ENCODE measurements at places on chromosomes 5 and 9.

DNA sequence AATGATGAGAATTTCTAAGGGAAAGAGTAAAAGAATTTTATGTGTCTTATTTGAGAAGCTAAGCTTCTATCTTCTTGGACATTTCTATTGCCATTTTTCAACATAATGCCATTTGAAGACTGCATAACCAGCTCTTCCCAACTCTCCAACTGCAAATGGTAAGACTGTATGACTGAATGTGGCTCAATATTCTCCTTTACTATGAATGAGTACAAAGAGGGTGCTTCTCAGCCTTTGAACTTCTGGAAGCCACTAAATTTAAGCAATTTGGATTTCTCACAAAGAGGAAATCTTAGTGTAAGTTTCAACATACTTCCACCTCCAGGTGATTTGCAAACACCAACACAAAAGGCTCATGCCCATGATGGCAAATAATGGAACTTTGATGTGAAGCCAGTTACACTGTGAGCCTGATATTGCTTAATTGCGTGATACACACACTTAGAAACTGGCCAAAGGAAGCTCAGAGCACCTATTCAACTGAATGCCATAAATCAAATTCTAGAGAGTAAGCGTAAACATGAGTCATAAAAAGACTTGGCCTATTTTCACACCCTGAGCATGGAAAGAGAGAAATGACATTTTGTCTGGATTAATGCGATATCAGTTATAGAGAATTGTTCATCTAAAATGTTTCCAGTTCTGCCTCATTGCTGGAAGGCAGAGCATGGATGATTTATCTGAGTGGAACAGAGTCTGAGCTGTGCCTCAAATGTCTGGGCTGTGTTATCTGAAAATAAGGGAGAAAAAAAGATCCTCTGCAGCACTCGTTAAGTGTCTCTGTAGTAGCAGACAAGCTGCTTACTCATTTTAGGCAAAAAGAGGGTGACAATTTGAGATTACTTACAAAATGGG lies 145.3 kb downstream of the PLK2 start:
- no peak for DNase-seq

DNA sequence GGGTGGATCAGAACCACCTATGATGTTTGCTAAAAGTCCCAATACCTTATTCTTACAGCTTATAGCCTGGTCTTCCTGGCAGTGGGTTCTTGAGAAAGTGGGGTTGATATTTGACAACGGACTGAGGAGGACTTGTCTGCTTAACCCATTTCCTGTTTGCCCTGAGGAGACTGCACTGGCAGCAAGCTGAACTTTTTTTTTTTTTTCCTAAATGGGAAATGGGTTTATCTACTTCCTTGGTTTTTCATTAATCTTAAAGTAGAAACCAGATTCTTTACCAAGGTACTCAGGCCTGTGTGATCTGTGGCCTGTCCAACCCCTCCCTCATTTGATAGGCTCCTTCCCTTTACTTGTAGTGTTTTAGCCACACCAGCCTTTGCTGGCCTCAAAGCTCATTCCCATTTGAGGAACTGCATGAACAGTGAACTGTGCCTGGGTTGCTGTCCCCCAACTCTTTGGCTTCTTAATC lies 47.1 kb downstream of the C9orf57 start:
- DNase-seq = no peak

DNA sequence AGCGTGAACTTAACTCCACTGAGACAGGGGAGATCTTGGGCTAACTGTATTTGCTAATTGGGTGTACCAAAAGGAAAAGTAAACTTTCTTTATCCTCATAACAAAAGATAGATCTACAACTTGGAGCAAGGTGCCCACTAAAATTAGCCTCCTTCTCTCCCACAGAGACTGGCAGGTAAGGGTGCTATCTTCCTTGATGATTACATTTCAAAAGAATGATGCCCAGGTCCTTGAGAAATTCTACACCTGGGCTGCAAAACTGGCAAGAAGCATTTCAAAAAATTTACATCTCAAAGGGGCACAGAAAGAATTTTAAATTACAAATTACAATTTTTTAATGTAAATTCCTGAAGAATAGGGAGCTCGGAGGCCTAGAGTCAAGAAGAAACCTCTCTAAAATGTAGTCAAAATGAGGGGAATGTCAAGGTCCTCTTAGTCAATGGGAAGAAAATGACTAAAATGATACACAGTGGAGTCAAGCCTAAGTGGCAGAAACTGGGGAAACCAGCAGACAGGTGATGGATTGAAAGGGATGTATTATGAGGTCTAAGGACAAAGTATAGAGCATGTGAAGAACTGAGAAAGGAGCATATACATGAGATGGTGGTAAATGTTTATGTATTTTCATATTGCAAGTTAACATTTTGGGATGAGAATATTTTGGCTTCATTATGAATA lies 348.3 kb upstream of the TUSC1 start:
- no peak for DNase-seq

DNA sequence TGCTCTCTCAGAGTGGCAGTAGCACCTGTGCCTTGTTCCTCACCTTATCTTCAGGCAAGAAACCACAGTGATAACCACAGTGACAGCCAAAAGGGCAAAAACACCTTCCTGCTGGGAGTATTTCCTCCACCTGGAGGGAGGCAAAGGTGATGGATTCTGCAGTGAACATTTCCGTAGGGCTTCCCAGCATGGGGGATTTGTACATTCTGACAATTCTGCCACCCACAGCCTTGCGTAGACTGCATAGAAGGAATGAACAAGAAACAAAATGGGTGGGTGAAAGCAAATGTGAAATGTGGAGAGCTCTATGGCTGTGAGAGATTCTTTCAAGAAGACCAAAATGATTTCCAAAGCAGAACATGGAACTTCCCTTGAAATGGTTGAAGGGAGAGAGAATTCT lies 111.4 kb downstream of the ZNF462 start:
- no peak for DNase-seq

DNA sequence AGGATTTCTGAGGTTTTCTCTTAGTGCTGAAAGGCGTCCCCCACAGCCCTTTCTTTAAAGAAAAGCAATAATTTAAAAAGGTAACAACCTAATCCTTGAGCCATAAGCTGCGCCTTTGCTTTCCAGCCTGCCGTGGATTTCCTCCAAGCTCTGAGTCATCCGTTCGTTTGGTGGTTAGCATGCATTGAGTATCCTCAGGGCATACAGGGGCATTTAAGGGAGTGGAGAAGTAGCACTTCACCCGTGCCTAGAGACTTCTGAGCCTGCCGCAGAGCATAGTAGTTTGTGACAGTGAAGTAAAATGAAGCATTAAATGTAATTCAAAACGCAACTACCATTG lies 892 bp upstream of the TNC start:
- DNase-seq = peak; percentile 96

DNA sequence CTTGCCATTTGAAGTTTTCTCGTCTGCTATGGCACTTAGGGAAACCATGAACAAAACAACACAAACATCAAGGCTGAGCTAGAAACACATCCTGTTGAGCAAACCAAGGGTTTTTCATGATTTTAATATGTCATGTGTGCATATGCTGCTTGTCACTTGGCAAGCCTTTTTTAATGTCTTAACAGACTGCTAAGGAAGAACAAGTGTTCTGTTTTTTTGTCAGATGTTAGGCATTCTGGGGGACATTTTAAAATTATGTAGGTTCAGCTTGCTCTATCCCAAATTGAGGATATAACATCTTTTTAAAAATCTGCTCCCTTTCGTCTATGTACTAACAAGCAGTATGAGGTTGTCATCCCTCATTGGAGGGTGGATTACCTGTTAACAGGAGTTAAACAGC lies 150.3 kb downstream of the HTR1A start:
- DNase-seq = no peak

- no peak for DNase-seq
Measured at GRCh38 chr5:93589829-93590215, 6.8 kb downstream of the NR2F1 start.

DNA sequence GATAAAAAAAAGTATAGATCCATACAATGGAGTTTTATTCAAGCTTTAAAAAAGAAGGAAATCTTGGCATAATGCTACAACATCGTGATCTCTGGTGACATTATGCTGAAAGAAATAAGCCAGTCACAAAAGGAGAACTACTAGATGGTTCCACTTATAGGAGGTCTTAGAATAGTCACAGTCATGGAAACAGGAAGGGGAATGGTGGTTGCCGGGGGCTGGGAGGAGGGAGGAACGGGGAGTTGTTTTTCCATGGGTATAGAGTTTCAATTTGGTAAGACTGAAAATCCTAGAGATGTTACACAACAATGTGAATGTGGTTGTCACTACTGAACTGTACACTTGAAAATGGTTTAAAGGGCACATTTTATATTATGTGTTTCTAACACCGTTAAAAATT lies 94.5 kb downstream of the CFAP90 start:
- DNase-seq = no peak

GRCh38 chr5:140558542-140558941 lies 1.3 kb upstream of the SRA1 start:
- DNase-seq = no peak

GRCh38 chr9:100700689-100701318 lies 122.9 kb downstream of the CAVIN4 start:
- peak; percentile 1 for DNase-seq

GRCh38 chr5:142250119-142250518 lies 74.7 kb downstream of the SPRY4 start:
- DNase-seq = no peak

All from fibroblast of skin of back (primary cell).